NAMALWA (cell line): ENCODE measurements at places on chromosomes 1 and 21.

GRCh38 chr1:175297291-175297690 is 104.7 kb upstream of the KIAA0040 start:
- no peak for DNase-seq

GRCh38 chr1:31605908-31606427 is 11.5 kb upstream of the HCRTR1 start:
- DNase-seq, result peak; percentile 60

DNA sequence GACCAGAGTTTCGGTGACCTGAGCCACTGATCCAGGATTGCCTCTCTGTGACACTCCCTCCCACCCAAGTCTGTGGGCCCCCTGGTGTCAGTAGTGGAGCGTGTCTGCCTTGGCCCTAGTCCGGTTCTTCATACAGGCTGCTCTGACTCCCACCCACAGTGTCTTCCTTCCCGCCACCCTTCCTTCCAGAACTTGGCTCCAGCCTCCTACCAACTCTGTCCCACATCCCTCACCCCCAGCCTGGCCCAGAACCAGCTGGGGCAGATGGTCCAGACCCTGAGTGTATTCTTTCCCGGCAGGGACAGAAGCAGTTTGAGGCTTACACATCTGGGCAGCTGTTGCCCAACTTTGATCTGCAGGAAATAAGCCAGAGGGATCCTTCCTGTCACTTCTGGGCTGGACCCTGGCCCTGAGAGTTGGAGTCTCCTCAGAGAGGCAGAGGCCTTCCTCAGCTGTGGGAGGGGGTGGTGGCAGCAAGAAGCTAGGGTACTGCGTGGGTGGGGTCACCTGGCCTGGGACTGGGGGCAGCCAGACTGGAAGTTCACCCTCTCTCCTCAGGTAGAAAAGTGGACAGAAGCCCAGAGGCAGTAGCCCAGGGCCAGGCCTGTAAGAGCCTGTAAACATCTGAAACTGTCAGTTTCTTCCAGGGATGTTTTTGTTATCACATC is 43.1 kb upstream of the EPS8L3 start:
- DNase-seq, result no peak

GRCh38 chr1:113269168-113269963 is 120.9 kb upstream of the MAGI3 start:
- DNase-seq, result no peak

- DNase-seq, result no peak
Measured at GRCh38 chr1:98399218-98399617, 262.3 kb upstream of the SNX7 start.

DNA sequence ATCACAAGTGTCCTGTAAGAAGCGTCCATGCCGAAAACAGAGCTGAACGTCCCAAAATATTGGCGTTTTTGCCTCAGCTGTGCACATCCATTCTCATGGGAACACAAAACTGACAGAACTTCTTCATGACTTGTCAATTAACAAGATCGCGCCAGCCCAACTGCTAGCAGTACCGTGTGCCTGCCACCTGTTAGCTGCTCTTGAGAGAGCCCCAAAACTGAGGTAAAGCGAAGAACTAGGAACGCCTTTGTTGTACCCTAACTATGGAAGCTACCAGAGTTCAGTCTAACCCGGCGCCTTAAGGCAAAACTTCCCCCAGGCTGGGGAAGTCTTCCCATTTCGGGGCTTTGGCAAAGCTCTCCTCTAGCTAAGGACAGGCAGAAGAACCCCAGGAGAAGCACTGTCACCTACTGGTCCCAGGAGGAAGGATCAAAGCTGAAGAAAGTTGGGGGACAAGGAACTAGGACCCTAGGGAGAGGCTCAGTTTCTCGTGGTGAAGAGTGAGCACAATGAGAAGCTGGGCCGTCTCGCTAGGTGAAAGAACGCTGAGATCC is 719 bp downstream of the EYA3 start:
- peak; percentile 75 for DNase-seq

DNA sequence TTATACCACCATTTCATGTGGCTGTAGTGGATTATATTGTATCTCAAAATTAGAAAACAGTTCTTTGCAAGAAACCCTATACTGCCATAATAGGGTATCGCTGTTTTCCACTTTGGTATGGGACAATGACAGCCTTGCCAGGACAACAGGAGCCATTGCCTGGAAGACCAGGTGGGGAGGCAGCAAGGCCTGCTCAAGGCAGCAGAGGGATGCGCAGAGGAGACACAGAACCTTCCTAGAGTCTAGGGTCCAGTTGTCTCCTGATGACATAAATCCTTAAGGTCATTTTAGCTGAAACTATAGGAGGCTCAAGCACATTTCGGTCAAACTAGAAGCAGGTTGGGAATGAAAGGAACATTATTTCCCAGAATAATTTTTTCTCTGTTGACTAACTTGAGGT is 27.6 kb downstream of the IFNGR2 start:
- DNase-seq, result no peak

GRCh38 chr1:209490013-209490412 is 93.5 kb upstream of the CAMK1G start:
- no peak for DNase-seq

- no peak for DNase-seq
Measured at GRCh38 chr1:164604541-164604940, 45.6 kb downstream of the PBX1 start.

DNA sequence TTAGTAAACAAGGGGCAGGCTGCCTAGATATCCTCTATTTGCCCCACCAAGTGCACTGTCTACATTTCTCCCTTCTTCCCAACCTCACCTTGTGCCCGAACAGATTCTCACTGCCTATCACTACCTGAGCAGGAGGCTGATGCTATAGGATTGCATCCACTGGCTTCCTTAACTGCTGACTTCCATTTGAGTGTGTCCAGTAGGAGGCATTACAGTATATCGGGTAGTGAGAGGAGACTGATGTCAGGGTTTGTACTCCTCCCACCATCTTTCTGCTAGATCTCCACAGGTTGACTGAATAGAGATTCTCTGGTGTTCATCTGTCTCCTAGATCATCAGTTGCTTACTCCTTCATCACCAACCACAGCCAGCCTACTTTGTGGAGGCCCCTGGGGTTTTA is 796.3 kb downstream of the LRRIQ3 start:
- peak; percentile 22 for DNase-seq

DNA sequence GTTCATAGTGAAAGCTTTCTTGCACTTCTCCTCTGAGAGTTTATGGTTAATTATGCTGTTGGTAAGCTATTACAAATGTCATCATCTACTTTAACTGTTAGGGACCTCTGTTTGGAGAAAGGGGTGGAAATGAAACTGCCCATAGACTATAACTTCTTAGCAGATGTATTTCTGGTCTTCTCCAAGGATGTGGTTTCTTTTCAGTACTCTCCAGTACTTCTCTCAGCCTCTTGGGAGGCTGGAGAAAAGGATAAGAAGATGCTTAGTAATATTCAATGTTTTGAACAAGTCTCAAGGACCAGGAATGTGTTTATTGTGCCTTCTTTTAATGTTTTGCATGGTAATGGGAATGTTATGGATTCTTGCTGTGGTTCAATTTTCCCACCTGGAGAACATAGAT is 60.4 kb downstream of the LAMC2 start:
- no peak for DNase-seq

- no peak for DNase-seq
Measured at GRCh38 chr1:235424092-235424491, 56.9 kb downstream of the TBCE start.

- DNase-seq, result no peak
Measured at GRCh38 chr1:37453647-37454046, 20.7 kb upstream of the ZC3H12A start.

GRCh38 chr21:46295996-46296752 is 10.0 kb downstream of the YBEY start:
- no peak for DNase-seq

DNA sequence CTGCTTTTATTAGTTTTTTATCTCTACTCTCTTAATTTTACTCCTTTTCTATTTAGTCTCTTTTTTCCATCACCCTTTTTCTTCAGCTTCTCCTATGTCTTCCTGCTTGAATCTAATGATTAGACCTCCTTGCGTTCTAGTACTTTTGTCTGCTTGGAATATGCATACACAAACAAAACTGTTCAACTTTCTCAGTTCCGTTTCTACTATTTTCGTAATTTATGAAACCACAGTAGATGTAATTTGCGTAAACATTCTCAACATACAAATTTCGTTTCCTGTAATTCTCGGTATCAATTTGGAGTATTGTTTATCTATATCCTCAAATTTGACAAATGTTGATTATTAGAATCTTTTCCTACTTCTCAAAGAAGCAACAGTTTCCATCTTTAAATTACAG is 772.5 kb downstream of the USP25 start:
- no peak for DNase-seq

- no peak for DNase-seq
Measured at GRCh38 chr1:117036018-117036461, 24.1 kb upstream of the TTF2 start.
